ENCODE measurements at places on chromosomes 11 and 22.

- DNase-seq: no peak
Observed at GRCh38 chr11:1959786-1960185, 12.7 kb downstream of the MRPL23 start.

DNA sequence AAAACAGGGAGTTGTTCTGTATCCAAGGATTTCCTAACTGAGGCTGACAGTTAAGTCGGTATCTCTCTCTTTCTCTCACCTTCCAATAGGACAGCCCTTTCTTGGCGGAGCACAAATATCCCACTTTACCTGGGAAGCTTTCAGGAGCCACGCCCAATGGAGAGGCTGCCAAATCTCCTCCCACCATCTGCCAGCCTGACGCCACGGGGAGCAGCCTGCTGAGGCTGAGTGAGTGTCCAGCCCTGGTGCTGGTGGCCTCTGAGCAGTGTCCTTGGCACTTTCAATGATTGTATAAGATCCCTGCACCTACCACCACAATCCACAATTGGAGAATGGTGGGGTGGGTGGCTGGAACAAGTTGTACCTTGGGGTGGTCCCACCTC lies 33.7 kb downstream of the CYB5R2 start:
- no peak for DNase-seq

DNA sequence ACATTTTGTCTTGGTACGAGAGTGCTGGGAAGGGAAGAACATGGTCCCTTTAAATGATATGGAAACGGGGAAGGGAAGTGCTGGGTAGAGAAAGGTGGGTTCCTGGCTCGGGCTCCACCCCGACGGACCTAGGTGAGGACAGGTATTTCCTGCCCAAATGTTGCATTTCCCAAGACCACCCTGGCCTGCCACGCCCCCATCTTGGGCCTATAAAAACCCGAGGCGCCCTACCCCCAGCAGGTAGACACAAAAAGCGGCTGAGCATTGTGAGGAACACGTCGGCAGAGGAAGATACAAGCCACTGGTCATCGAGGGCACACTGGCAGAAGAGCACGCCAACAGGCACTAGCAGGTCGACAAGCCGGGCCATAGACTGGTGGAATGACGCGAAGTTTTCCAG lies 99.4 kb downstream of the AASDHPPT start:
- no peak for DNase-seq

DNA sequence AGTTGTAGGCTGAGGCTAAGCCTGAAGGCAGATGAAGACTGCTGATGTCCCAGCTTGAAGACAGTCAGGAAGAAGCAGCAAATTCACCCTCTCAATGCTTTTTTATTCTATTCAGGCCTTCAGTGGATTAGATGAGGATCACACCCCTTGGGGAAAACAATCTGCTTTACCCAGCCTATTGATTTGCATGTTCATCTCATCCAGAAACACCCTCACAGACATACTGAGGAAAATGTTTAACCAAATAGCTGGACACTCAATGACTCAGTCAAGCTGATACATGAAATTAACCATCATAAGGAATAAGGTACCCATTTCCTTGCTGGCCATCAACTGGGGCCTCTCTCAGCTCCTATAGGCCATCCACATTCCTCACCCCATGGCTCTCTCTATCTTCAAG lies 549.9 kb upstream of the CCDC90B start:
- no peak for DNase-seq

DNA sequence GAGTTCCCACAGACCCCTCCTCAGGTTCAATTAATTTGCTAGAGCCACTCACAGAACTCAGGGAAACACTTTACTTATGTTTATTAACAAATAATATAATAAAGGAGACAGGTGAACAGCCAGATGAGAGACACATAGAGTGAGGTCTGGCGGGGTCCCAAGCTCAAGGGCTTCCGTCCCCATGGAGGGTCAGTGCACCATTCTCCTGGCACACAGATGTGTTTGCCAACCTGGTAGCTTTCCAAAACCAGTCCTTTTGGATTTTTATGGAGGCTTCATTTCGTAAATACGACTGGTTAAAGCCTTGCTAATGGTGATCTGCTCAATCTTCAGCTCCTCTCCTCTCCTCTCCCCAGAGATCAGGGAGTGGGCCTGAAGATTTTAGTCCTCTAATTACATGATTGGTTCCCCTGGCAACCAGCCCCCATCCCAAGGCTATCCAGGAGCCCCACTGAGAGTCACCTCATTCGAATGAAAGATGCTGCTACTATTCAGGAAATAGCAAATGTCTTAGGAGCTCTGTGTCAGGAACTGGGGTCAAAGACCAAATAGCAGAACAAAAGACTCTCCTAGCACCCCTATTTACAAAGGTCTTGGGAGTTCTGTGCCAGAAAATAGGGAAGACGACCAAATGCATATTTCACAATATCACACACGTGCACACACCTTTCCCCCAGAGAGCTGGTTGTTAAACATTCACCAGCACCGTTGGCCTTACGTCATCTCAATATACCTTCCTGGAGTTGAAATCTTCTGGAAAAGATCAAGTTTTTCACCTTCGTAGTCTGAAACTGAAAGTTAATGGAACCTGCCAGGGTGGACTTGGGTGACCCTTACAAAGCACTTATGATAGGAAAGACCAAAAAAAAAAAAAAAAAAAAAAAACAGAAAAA lies 23.8 kb upstream of the CAPRIN1 start:
- DNase-seq: no peak

DNA sequence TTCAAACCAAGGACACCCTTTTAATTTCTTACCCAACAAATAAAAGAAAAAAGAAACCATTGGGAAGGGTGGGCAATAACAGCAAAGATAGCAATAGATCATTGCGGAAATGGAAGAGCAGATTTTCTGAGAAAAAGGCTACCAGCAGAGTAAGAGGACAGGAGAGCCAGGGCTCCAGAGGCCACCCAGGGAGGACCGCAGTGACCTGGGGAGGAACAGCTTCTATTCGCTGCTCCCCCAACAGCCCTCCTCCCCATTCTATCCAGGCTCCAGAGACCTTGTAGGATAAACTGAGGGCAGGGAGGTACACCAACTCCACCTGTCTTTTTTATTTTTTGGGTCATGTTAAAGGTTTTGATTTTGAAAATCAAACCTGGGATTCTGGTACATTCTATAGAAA lies 59.8 kb downstream of the SYN3 start:
- no peak for DNase-seq

- peak; percentile 50 for DNase-seq
Observed at GRCh38 chr11:128630367-128631230, 43.2 kb upstream of the ETS1 start.

GRCh38 chr11:26721948-26722475 lies at the start of gene SLC5A12:
Gene SLC5A12 (minus strand): TSS chr11:26722060. CDS start chr11:26721714, 346 bp downstream.
- DNase-seq: no peak

DNA sequence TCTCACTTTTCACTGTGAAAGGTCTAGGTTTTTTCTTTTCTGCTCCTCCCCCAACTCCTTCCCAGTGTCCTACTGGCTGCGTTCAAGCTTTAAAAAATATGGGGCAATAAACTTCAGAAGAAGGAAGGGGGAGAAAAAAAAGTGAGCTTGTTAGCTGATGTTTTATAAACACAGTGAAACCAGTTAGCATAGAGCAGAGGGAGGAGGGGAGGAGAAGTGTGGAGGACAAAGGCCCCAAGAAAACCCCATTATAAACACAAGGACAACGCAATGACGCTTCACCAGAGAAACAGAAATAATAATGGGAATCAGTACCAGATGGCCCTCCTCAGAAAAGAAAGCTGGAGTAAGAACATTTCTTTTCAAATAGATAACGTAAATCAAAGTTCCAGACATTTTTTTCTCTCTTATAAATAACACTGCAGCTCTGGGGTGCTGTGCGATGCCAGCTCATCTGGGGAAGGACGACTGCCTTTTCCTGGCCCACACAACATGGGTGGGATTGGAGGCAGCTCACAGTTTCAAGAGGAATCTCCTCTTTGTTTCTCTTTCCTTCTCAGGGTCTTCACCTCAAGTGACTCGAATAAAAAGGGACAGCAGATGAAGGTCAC lies 235.4 kb upstream of the NARS2 start:
- DNase-seq: no peak

GRCh38 chr22:42156598-42156997 lies 26.0 kb upstream of the CYP2D6 start:
- DNase-seq: no peak

GRCh38 chr11:65090628-65091027 lies 5.4 kb upstream of the VPS51 start:
- DNase-seq: no peak

- DNase-seq: no peak
Observed at GRCh38 chr11:61685617-61685967, 5.4 kb downstream of the DAGLA start.

GRCh38 chr11:59574467-59574866 lies 41.1 kb downstream of the OSBP start:
- no peak for DNase-seq

GRCh38 chr11:120352405-120352804 lies 16.2 kb downstream of the ARHGEF12 start:
- no peak for DNase-seq

DNA sequence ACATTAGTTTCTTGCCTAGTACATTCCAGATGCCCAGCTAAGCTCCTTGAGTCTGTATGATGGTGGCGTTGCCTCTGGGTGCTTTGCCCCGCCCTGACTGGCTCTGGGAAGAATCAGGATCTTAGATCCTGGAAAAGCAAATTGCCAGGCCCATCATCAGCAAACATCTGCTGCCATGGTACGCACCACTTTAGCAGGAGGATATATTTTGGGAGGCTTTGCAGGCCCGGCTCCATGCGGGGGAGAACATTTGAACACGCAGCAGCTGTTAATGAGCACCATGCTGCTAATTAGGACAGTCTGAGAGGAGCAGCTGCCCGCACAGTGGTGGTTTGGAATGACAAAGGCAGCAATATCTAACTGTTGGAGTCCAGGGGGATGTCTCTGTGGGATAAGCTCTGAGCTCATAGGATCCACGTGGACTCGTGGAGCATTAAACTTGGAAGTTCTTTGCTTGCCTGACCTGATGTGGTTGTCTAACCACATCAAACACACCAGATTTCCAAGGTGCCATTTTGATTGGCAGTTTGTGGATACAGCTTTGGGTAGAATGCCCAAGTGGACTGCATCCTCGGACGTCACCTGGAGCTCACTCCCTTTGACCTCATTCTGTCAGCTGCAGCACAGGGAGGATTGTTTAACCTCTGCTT lies 217.0 kb upstream of the ZBED5 start:
- no peak for DNase-seq

DNA sequence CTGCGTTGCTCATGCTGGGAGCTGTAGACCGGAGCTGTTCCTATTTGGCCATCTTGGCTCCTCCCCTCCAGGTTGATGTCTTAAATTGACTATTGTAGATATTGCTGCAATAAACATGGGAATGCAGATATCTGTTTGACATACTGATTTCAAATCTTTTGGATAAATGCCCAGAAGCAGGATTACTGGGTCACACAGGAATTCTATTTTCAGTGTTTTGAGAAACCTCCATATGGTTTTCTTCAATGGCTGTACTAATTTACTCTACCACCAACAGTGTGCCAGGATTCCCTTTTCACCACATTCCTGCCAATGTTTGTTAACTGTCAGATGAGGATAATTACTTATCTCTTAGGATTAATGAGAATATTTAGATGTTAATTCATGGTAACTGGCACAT lies 467.0 kb downstream of the LUZP2 start:
- no peak for DNase-seq

DNA sequence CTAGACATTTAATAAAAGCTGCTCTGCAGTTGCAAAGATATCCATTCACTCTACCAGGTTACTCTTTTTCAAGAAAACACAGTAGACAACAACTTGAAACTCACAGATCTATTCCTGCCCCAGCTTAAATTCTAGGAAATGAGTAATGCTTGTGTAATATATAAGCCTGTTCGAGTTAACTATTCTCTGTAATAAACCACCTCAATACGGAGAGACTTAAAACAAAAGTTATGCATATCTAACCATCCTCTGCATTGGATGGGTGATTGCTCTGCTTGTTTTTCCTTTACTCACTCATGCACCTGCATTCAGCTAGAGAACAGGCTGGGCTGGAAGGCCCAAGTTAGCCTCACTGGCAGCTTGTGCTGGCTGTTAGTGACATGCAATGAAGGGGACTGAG lies 13.3 kb downstream of the LRRC4C start:
- no peak for DNase-seq

GRCh38 chr11:11148104-11148509 lies 204.9 kb downstream of the CSNK2A3 start:
- DNase-seq: no peak

DNA sequence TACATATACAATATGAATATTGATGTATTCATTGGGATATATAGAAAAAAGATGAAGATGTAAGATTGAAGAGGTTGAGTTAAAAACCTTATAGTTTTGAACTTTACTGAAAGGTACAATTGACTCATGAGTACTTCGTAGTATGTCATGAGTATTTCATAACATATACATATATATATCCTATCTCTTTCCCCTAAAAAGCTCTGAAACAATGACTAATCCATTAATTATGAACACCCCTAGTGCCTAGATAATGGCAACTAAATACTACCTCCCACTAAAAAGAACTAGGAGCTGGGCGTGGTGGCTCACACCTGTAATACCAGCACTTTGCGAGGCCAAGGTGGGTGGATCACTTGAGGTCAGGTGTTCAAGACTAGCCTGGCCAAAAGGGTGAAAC lies 31.5 kb downstream of the SLC35F2 start:
- no peak for DNase-seq

DNA sequence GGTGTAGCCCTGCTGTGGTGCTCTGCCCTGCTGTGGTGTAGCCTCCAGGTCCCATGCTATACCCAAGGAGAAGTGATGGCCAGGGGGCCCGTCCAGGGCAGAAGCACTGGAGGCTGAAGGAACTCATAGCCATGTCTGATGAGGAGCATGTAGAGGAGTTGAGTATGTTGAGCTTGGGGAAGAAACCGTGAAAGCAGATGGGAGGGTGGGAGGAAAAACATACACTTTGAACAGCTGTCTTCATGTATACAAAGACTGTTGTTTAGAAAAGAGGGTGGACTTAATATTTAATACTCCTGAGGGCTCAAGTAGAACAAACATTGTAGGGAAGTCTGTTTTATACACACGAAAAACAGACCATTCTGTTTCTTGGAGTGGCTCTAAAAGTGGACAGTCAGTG lies 26.6 kb upstream of the TTC12 start:
- no peak for DNase-seq

DNA sequence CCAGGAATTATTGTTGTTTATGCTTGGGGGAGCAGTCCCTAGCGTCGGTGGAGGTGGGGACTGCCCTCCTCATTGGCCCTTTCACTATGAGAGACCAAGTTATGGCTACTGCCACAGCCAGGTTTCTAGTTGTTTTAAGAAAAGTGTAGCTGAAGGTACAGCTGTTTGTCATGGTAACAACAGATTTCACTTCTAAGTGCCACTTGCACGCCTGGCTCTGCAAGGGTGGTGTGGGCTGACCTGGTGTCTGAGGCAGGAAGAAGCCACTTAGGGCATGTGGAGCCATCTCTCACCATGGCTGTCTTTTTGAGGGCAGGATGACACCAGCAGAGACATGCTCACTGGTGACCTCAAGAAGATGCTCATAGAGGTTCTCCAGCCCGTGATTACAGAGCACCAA lies 46.3 kb upstream of the MPEG1 start:
- DNase-seq: no peak

GRCh38 chr22:24400726-24401596 lies 26.4 kb upstream of the ADORA2A start:
- DNase-seq: no peak

- no peak for DNase-seq
Observed at GRCh38 chr22:46471901-46472721, 65.3 kb downstream of the CELSR1 start.

- no peak for DNase-seq
Observed at GRCh38 chr11:39641751-39642150, 1817.7 kb downstream of the LRRC4C start.

GRCh38 chr22:32652645-32653270 lies 148.7 kb upstream of the TIMP3 start:
- DNase-seq: no peak
